ENCODE measurements at places on chromosomes 16 and 17. TPM values are rescaled to one million over a fixed set of nuclear protein-coding genes. Genes with fewer than 3 reads are reported as not detected.

DHRS7C gene
- total RNA-seq = not detected

KRTAP9-4 gene
- not detected for total RNA-seq

GRAP gene
- total RNA-seq = 1.8 TPM

MYCBPAP gene
- 7.9 TPM for total RNA-seq

RASD1 gene
- total RNA-seq = 293 TPM

PIGQ gene
- 70.2 TPM for total RNA-seq

SOX8 gene
- 18.9 TPM for total RNA-seq

ADAD2 gene
- total RNA-seq = not detected

CCL11 gene
- total RNA-seq = not detected

PHOSPHO1 gene
- total RNA-seq = not detected

MMP2 gene
- 325 TPM for total RNA-seq

CENPN gene
- not detected for total RNA-seq

ABCA8 gene
- 69.6 TPM for total RNA-seq

SPEM1 gene
- total RNA-seq = not detected

COTL1 gene
- total RNA-seq = 120 TPM

PYY gene
- not detected for total RNA-seq

TOX3 gene
- not detected for total RNA-seq

GPATCH8 gene
- 13.3 TPM for total RNA-seq

ABI3 gene
- 35.1 TPM for total RNA-seq

TEFM gene
- 0.43 TPM for total RNA-seq

GP2 gene
- total RNA-seq = 0.11 TPM

CACNG3 gene
- not detected for total RNA-seq

NOL11 gene
- total RNA-seq = 22.0 TPM

NLRP1 gene
- total RNA-seq = 67.7 TPM

TBC1D3G gene
- not detected for total RNA-seq

EVPLL gene
- not detected for total RNA-seq

PRKCB gene
- 1.2 TPM for total RNA-seq

DRC3 gene
- 7.2 TPM for total RNA-seq

C16orf46 gene
- not detected for total RNA-seq

ZG16 gene
- 0.21 TPM for total RNA-seq

NPIPB13 gene
- 1.3 TPM for total RNA-seq

HELZ gene
- total RNA-seq = 36.1 TPM

TANGO6 gene
- 3.7 TPM for total RNA-seq

ARL17A gene
- 3.4 TPM for total RNA-seq

KRT33A gene
- not detected for total RNA-seq

ZNF785 gene
- total RNA-seq = 12.1 TPM

KRTAP4-5 gene
- not detected for total RNA-seq

RAPGEFL1 gene
- 8.7 TPM for total RNA-seq

ADCY9 gene
- 49.7 TPM for total RNA-seq

PRSS53 gene
- 7.5 TPM for total RNA-seq

ERN2 gene
- total RNA-seq = not detected

FNDC8 gene
- total RNA-seq = not detected

WBP2 gene
- total RNA-seq = 50.7 TPM

DLX4 gene
- total RNA-seq = not detected

HBZ gene
- total RNA-seq = not detected

PHKG2 gene
- total RNA-seq = 78.8 TPM

MIF4GD gene
- total RNA-seq = 32.4 TPM

MAPT gene
- total RNA-seq = 0.32 TPM

LITAFD gene
- total RNA-seq = not detected

TAF1C gene
- 151 TPM for total RNA-seq

Measured in ascending aorta (tissue), 2 donors.